Activated T-cell treated with anti-CD3 and anti-CD28 coated beads for 24 hours (primary cell): ENCODE measurements at places on chromosomes 3 and 15.
A peak's percentile ranks its signal among the peaks of the same experiment; 100 is the strongest.

GRCh38 chr3:153291059-153291685 lies 129.1 kb downstream of the RAP2B start:
- no peak for DNase-seq

- DNase-seq = no peak
These were observed 37.9 kb downstream of the GOLGA6A start for GRCh38 chr15:74044267-74045110.

DNA sequence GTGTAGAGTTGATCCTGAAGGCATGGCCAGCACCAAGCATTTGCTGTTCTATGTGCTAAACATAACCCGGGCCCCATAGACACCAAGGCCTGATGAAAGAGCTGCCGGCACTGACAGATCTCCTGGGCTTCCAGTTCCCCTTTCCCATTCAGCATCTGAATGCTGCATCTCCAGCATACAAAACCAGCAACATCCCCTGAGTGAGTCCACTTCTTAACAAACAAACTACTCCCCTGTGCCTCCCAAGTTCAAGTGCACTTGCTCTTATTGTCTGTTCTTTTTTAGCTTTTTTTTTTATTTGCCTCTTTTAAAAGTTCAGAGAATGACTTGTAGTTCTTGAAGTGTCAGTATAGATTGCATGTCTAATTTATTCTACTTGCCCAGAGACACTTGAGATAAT lies 156.0 kb downstream of the EDEM1 start:
- DNase-seq = no peak

DNA sequence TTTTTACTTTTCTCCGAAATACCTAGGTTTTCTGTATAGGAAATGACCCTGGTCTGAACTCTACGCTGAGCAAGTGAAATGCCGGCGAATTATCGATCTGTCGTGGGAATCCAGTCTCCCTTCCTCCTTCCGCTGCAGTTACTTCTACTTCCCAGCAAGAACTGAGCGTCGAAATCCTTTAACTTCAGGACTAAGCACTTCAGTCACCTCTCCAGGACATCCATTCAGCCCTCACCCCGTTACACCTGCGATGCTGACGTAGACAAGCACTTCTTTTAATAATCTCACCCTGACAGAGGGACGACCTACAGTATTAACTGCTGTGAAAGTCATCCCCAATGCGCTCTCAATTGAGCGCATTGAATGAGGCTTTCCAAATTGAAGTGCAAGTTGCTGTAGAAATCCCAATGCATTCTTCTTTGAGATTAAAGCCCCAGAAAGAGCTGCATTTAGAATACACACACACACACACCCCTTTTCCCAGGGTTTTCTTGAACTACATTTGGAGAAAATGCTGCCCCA lies 1.3 kb downstream of the TOP2B start:
- peak; percentile 6 for DNase-seq

DNA sequence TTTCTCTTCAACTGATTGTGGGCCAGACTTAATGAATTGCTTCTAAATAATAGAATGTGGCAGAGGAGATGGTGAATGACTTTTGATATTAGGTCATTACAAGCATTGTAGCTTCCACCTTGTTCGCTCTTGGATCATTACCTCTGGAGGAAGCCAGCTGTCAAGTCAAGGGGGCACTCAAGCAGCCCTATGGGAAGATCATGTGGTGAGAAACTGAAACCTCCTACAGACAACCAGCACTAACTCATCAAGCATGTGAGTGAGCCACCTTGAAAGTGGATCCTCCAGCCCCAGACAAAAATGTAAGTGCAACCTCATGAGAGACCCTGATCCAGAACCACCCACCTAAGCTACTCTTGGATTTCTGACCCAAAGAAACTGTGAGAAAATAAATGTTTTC lies 109.8 kb upstream of the TBC1D5 start:
- DNase-seq = no peak

DNA sequence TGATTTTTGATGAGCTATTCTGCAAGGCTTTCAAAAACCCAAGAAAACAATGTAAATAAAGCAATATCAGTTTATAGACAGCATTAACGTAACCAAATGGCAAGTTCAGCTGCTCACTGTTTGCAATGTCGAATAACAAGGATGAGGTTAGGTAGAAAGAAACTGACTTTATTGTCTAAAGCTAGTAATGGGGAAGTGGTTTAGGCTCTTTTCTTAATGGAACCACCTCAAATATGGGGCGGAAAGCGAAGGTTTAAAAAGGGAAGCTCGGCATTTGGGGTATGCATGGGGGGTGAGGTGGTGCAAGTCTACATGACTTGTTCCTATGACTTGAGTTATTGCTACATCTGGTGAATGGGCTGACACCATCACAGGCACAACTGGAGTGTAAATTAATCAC lies 1060.2 kb downstream of the NSUN3 start:
- no peak for DNase-seq

GRCh38 chr3:67196677-67197076 lies 198.6 kb downstream of the KBTBD8 start:
- no peak for DNase-seq

- DNase-seq = no peak
These were observed 28.0 kb downstream of the KLHDC8B start for GRCh38 chr3:49199239-49199899.

DNA sequence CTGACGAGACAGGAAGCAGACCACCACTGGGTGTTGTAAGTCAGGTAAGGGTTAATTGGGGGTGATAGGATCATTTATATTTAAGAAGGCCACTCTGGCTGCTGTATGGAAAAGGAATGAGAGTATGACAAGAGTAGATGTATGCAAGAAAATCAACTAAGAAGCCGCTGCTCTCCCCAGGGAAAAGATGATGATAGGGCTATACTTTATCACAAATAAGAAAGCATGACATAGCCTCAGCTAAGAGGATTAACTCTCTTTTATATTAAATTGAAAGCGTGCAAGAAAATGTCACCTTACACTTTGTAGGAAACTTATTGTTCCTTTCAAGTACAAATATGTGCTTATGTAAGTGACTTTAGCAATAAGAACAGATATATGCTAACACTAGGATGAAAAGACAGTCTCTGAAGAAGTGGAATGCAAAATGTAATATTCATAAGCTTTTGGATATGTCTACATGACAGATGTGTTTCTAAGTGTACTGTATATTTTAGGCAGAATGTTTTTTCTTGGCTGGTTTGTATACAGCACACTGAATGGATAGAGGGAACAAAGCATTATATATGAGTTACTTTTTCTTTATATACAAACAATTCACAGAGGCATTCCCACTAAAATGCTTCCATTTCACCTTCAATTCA lies 8.7 kb upstream of the NDUFB4 start:
- DNase-seq = no peak

DNA sequence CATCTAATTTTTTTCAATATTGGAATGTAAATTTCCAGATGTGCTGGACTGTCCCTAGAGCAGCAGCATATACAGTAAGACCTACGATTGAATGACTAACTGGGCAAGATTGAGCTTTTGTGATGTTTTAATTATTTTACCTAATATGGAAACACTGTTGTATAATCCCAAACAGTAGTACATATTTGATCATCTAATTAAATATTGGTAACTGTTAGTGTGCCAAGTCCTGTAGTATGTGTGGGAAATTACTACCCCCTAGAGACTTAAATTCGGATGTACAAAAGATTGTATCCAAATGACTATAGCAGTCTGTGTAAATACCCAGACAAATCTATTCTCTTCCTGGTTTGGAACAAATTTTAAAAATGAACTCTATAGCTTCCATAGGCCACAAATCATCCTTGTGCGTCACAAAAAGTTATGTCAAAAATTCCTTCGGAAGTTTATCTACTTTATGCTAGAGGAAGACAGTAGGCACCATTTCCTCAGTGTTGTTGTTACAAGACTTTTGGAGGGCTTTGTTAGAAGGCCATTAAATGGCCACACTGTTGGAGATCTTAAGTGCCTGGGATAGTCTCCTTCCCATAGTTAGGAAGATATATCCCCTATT lies 41.6 kb downstream of the NKIRAS1 start:
- no peak for DNase-seq

DNA sequence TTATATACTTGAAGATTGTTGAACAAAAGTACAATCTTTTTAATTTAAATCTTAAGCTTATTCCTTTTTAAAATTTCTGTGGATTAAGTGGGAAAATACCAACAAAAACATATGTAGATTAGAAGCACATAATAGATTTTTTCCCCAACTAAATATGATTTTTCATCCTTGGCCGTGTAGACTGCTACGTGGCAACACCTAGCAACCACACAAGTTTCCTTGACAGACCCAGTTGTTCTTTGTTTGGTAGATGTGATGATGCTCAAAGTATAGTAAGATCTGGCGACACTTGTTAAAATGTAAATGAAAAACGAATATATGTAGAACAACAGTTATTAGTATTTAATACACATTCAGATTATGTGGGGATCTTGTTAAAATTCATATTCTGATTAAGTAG lies 271.0 kb upstream of the ROBO2 start:
- no peak for DNase-seq

- DNase-seq = no peak
These were observed 45.7 kb downstream of the KPNA1 start for GRCh38 chr3:122468896-122469533.

- DNase-seq = no peak
These were observed 36.5 kb downstream of the GNB4 start for GRCh38 chr3:179414804-179415203.

DNA sequence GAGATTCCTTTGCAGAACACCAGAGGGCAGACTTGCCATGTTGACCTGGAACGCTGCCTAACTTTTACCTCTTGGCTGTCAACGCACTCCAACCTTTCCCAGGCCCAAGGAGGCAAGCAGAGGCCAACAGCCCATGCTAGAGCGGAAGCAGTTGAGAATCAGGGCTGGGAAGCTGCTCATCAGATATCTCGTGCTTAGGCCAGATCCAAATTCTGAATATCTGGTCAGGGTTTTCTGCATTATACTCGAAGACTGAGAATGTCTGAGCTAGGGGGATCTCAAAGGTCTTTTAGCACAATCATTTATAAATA lies 2.5 kb downstream of the XIRP1 start:
- peak; percentile 55 for DNase-seq

GRCh38 chr15:27671819-27672437 lies 427.2 kb downstream of the OCA2 start:
- DNase-seq = no peak

GRCh38 chr15:92810418-92811138 lies 89.5 kb upstream of the CHD2 start:
- no peak for DNase-seq

DNA sequence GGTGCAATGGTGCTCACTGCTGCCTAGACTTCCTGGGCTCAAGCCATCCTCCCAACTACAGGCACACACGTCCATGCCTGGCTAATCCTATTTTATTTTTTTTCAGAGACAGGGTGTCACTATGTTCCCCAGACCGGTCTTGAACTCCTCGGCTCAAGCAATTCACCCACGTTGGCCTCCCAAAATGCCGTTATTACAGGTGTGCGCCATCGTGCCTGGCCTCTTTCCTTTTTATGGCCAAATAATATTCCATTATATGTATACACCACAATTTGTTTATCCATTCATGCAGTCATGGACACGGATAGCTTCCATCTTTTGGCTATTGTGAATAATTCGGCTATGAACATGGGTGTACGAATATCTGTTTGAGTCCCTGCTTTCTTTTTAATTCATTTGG lies 962 bp upstream of the NEK4 start:
- DNase-seq = no peak

- no peak for DNase-seq
These were observed 5.2 kb downstream of the HRH1 start for GRCh38 chr3:11159421-11159904.
